ENCODE measurements at places on chromosomes 16 and 17.

DNA sequence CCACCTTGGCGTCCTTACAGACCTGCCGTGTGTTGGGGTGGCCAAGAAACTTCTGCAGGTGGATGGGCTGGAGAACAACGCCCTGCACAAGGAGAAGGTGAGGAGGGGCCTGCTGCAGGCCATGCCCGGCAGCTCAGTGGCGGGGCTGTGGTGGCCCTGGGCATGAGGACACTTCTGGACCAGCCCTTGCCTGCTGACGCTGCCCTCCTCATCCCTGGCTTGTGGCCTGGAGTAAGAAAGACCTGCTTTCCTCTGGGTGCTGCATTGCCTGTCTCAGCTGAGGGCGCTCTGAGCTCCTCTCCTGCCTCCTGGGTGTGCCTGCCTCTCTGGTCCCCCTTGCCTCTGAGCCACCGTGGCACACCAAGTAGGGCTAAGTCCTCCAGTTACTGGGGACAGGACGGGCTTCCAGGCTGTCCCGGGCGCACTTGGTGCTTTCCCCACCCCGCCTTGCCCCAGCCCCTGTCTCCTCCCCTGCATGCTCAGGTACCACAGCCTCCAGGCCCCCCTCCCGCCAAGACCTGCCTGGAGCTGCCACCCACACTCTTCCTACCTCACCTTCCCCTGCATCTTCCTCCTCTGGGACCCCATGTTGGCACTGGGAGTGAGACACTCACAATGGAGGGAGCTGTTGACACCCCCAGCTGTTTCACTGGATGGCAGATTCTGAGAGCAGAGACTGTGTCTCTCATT, 8.7 kb downstream of the ENDOV start:
- no peak for DNase-seq

DNA sequence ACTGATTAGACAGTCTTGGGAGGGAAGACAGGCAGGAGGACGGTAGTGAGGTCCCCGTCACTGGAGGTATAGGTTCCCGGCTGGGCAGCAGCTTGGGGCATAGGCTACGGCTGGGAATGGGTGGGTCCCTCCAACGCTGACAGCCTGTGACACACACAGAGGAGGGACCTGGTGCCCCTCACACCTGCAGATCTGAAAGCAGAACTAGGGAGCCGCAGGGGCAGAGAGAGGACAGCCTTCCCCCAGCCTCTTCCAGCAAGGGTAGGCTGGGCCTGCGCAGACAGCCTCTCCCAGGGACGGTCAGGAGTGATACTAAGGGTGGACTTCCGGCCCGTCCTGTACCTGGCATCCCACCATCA, 2.0 kb downstream of the P2RX1 start:
- DNase-seq = no peak

GRCh38 chr16:23642246-23642774, 1.0 kb downstream of the DCTN5 start:
- DNase-seq = no peak

DNA sequence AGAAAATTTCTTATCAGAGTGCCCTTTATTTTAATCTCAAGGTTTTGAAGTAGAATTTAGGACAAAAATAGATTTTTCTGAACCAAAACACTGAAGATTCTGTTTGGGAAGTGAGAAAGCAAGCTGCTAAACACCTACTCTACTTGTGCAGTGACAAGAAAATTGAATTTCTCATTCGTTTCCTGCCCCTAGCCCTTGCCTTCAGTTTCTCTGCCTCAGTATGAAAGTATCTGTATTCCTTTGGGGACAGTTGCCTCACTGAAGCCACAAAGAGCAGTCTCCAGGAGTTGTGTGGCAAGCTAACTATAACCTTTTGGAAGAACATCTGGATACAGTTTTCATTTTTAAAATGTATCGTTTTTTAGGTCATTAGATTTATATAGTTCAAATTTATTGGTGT, 19.7 kb downstream of the MOSMO start:
- DNase-seq = no peak

- peak; percentile 87 for DNase-seq
Observed at GRCh38 chr17:50151937-50152547, 1.6 kb upstream of the PPP1R9B start.

DNA sequence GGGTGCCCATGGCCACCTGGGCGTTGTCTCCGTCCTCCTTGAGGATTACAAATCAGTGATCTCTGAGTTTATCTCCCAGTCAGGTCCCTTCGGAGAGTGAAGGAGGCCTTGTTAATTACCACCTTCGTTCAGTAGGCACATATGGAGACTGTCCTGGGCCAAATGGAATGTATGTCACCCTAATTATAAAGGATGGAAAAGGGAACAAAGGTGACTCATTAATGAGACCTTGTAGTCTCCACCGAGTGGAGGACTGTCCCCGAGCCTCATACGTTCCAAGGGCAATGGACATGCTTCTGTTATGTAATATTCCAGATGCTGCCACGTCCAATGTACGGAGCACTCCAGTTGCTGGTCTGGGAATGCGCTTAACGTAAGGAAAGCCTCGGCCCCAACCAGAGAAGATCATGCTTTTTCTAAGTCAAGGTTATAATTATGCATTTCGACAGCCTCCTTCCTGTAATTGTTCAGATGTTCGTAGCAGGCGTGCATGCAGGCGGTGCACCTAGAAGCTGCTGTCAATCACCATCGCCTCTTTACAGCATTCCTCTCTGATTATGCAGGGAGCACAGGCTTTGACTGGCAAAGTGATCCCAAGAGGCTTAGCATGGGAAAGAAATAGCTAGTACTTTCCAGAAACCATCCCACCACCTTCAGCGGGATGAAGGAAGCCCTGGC, 22.4 kb upstream of the SEC14L1 start:
- DNase-seq = no peak

GRCh38 chr17:35555691-35556090, 4.9 kb downstream of the SLFN14 start:
- DNase-seq = no peak

GRCh38 chr17:56752263-56752836, 81.4 kb downstream of the C17orf67 start:
- DNase-seq = peak; percentile 18

DNA sequence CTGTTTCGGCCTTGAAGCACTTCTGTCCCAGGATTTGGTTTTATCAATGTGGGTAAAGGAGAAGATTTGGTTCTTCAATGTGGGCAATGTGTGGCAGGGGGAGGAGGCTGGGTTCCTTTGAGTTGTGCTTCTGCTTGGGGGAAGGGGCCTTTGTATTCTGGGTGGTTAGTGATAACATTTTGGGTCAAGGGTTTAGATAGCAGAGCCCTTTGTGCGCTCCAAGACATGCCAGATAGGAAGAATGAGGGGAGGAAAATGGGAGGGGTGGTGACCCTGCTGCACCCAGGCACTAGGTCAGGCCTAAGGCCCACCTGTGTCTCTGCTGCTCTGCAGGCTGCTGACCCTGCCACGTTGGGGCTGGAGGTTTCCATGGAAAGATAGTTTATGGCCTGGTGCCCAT, 40.0 kb upstream of the CDC42EP4 start:
- no peak for DNase-seq

GRCh38 chr16:11151885-11152629, 103.9 kb downstream of the SOCS1 start:
- no peak for DNase-seq

DNA sequence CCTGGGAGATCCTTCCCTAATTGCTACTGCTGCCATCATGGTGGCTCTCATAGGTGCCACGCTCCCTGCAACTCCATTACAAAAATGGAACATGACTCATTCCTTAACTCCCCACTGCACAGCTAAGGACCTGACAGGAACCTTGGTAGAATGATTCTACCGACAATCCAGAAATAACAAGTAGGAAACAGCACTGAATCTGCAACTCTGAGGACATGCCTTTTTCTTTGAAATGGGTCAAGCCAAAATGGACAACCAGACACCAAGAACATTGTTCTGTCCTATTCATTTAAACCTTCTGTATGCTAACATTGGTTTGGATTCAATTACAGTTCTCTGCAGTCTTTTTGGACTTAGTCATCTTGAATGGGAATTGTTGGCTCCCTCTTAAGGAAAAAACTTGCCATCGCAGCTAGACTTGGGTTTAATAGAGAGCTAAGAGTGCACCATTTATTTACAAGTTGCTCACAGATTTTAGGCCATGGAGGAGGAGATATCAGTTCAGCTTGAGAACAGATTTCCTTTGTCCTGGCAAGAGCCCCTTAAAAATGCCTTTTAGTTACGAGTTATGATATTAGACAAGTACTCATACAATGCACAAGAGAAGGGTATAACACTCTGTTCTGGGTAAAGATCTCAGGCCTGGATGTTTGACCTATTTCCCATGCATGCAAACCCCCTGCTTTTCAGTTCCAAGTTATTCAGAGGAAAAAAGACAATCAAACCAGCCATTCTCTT, 20.9 kb upstream of the NSRP1 start:
- DNase-seq = peak; percentile 82

DNA sequence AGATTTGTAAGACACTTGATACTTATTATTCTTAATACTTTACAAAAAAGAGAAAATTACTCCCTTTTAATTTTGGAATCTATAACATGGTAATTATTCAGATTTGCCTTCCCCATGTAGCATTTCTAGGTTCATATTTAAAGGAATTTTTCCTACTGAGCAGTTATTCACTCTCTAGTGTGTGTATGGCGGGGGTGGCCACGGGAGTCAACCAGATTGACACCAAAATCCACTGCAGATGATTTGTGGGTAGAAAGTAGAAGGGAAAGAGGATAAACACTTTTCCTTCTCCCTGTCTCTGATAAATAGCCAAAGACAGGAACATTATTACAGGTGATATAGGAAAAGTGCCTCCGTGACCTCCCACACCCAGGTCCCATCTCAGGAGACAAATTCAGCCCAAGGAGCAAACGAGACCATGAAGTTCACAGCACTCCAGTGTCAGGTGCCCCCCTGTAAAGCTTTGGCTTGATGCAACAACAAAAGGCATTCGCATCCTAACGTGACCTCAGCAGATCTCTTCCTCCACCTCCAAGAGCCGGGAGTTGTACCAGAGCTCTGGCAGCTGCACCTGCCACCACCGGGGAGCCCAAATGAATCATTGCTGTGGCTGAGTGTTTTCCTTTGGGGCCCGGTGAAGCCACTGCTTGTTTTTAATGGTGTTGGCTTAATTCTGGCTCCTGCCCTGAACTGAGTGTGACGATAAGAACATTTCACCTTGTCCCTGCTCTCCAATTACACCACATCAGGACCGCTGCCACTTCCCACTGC, 92.7 kb upstream of the NOL11 start:
- DNase-seq = no peak

GRCh38 chr17:66345264-66345663, 42.9 kb downstream of the PRKCA start:
- DNase-seq = no peak

GRCh38 chr16:87201790-87202189, 115.4 kb downstream of the C16orf95 start:
- no peak for DNase-seq

DNA sequence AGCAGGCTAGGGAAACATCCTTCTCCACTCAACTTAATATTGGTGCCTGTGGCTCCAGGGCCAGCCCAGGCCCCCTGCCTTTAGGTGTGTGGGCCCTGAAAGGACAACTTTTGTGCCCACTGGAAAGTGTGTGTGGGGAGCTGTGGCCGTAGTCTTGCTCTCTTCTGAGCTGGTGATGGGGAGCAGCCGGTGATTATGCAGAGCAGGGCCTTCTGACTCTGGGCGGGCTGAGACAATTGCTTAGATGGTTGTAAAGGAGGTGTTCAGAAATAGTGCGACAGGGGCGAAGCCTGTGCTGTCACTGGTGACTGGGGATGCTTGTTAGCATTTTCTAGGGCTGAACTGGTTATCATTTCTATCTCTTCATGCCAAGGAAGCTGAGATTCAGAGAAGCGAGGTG, 62.6 kb downstream of the MSI2 start:
- DNase-seq = no peak

DNA sequence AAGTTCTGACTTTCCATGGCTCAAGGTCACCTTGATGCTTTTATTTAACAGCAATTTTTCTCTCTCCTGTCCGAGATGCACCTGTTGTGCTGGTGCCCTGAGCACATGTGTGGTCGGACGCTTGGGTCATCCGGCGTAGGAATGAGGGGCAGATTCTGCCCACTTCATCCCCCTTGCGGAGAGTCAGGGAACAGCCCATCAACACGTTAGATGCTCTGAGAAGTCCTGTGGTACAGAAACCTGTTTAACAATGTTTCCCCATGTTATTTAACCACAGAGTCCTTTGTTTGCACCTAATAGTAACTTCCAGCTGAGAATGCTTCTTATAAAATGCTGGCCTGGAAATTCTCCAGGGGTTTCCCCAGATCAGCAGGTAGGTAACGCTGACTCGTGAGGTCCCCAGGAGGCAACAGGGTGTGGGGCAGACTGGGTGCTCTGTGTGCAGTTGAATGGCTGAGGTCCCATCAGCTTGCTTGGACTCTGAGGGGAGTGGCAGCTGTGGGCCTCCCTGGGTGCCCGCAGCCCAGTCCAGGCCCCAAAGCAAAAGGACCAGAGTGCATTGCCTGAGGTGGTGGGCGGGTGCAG, 17.8 kb downstream of the DOC2B start:
- DNase-seq = no peak

GRCh38 chr17:58084317-58084981, 1.2 kb downstream of the DYNLL2 start:
- no peak for DNase-seq

- peak; percentile 91 for DNase-seq
Observed at GRCh38 chr17:28908640-28909167, 5.8 kb upstream of the DHRS13 start.

- DNase-seq = no peak
Observed at GRCh38 chr16:57043248-57043647, 49.1 kb upstream of the CPNE2 start.

GRCh38 chr17:68450801-68451200, 6.5 kb downstream of the WIPI1 start:
- DNase-seq = no peak

GRCh38 chr16:81609323-81609892, 164.8 kb downstream of the CMIP start:
- no peak for DNase-seq

GRCh38 chr16:78106686-78107085, 7.2 kb downstream of the WWOX start:
- no peak for DNase-seq

DNA sequence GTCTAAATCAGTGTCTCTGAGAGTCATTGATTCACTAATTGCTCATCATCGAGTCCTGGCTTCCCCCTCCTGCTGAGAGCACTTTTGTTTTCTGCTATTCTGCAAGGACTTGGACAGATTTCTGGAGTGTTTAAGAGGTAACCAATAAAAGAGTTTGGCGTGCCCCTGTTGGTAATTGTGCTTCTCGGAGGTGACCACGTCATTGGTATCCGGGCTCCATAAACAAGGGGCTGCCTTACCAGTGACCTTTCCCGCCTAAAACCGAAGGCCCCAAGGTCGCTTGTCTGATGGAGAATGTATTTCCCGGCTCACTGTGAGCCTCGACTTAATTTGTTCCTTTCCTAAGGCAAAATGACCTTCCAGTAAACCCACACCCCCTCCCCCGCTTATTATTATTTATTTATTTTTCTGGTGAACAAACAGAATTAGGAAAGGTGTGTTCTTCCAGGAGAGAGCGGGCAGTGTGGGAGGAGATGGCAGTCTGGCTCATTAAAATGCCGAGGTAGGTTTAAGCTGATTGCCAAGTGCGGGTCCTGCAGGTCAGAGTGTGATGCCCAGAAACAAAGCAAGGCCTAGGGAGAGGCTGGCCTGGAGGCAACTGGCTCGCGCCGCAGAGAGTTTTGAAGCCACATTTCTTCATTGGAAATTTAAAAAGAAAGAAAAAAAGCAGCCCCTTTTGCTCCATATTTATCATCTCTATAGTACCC, 30.2 kb downstream of the MSI2 start:
- no peak for DNase-seq
